C1 segment of cervical spinal cord (tissue), 14 donors: ENCODE measurements at places on chromosomes 1 and 21.

DNA sequence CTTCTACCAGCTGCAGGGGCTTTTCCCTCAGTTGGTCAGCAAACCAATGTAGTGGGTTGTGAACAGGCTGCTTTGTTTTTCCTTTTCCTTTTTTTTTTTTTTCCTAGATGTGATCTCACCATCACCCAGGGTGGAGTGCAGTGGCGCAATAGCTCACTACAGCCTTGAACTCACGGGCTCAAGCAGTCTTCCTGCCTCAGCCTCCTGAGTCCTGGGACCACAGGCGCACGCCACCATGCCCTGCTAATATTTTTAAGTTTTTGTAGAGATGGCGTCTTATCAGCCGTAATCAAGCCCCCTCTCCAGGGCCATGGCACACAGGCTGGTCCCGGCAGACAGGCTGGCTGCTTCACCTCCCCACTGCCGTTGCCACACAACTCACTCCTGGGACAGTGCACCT, 3.4 kb upstream of the TRIM11 start:
- DNase-seq, result no peak

DNA sequence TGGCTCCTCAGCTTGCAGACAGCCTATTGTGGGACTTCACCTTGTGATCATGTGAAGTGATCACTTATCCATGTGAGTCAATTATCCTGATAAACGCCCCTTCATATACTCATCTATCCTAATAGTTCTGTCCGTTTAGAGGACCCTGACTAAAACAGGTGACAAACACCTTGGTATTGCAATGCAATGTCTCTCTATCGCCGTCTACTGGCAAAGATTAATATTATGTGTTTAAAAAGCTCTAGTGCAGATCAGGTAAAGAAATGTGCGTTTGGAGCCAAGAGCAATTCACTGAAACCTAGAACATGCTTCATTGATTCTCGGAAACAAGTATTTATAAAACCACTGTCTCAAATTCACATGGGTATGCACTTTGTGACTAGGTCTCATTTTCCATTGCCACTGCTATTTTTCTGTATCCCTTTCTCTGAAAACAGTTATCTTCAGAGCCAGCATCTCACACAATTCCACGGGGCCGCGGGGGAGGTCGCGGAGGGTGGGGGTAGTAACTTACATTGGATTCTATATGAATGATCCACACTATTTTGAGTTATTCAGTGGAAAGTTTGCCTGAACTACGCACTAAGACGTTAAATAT, 554.6 kb upstream of the NCAM2 start:
- DNase-seq, result no peak

DNA sequence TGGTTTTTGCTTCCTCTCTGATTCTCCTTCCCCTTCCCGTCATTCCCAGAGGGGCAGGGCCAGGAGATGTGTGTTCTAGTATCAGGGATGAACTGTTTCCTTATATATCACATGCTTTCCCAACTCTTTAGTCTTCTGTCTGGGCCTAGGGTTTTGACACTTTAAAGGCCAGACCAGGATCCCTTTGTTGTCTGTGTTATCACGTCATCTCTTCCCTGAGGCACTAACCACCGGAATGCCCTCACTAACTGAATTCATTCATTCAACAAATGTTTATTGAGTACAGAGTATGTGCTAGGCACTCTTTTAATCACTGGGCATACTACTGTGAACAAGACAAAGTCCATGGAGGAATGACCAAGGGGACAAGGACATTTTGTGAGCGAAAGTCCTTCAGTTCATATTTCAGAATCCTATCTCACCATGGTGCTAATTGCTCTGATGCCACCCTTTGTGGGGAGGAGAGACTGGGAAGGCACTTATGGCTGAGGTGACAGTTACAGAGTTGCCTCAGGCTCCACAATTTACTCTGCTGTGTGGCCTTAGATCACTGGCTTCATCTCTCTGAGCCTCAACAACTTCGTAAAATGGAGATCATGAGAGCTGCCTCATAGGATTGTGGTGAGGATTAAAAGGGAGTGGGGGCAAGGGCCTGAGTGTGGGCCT, 12.0 kb upstream of the ZNF362 start:
- no peak for DNase-seq

DNA sequence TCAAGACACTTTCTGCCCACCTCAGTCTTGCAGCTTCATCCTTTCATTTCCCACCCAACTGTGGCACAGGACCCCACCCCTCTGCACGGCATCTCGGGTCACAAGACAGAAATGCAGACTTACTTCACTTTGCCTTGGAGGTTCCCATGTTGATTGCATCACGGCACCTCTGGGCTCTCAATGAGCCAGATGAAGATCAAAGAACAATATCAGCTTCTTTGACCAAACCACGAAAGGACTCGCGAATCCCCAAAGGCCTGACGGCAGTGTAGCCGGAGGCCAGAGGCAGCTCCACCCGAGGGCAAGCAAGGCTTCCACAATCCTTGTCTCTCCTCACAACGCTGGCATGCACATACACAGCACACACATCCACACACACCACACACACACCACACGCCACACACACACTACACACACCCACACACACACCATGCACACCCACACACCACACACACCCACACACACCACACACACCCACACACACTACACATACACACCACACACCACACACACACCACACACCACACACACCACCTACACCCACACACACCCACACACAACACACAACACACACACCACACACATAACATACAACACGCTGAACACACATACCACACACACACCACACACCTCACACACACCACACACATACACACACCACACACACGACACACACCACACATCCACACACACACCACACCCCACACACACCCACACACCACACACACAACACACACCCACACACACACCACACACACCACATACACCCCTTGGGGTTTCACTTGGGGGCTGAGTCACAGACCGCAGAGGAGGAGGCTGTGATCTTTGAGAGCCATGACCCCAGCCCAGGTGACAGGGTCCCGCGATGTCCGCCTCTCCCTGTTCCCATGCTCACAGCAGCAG, 35.8 kb downstream of the UBASH3A start:
- no peak for DNase-seq

GRCh38 chr1:16612332-16613172, 812 bp downstream of the NBPF1 start:
- DNase-seq, result peak; percentile 86

- DNase-seq, result no peak
These were observed 8.7 kb downstream of the KIRREL1 start for GRCh38 chr1:158002022-158002630.

- no peak for DNase-seq
These were observed 161.6 kb upstream of the VAMP3 start for GRCh38 chr1:7609311-7609994.

GRCh38 chr1:210407887-210408252, 79.2 kb downstream of the HHAT start:
- DNase-seq, result no peak

DNA sequence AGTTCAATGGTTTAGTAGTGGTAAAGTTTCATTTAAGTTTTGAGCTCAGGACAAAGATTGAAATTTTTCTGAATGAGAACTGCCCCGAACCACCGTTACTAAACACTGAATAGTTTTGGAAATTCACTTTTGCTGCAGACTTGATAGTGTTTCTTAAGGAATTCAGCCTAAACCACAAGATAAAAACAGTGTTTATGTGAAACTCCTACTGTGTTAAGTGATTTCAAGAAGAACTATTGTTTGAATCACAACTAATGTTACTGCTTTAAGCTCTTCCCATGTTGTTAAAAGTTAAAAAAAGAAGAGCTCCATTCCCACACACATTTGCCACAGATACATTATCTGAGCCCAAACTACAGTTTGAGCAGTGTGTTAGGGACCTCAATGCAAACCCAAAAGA, 159.2 kb downstream of the DYRK1A start:
- DNase-seq, result no peak

- DNase-seq, result no peak
These were observed 345.9 kb downstream of the PDE4B start for GRCh38 chr1:66138613-66139012.

DNA sequence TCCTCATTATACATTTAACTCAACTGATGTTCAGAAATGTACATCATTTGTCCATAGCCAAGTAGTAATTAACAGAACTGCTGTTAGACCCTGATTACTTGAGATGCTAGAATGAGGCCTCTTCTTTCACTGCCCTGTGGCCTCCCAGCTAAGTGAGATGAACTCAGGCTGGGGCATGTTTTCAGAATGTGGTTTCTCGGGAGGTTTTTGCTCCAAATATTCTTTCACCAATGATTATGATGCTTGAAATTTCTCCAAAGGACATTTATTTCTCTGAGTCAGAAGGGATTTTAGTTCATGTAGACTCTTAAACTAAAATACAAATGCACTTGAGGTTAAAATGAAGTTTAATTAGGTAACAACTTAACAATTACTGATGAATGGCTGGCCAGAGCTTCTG, 34.6 kb upstream of the ADAMTS5 start:
- DNase-seq, result no peak

DNA sequence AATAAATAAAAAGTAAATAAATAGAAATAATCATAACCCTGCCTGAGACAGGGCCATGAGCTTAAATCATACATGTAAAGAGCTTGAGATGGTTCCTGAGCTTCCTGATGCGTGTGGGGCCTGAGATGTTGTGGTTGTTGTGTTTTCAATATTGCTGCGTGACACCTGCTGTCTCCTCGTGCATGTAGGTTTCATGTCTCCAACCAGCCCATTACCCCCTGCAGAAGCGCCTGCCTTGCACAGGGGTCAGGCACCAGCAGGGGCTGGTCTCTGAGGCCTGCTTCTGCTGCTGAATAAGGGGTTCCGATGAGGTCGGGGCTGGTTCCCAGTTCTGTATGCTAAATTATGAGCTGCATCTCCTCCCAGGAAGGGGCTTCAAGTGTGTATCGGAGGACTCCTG, 15.9 kb downstream of the UMODL1 start:
- no peak for DNase-seq

GRCh38 chr1:41051022-41051421, 29.5 kb upstream of the SLFNL1 start:
- DNase-seq, result no peak

GRCh38 chr1:55035904-55036303, 3.4 kb upstream of the PCSK9 start:
- no peak for DNase-seq

- DNase-seq, result no peak
These were observed 4.3 kb upstream of the FCRL3 start for GRCh38 chr1:157704878-157705277.

DNA sequence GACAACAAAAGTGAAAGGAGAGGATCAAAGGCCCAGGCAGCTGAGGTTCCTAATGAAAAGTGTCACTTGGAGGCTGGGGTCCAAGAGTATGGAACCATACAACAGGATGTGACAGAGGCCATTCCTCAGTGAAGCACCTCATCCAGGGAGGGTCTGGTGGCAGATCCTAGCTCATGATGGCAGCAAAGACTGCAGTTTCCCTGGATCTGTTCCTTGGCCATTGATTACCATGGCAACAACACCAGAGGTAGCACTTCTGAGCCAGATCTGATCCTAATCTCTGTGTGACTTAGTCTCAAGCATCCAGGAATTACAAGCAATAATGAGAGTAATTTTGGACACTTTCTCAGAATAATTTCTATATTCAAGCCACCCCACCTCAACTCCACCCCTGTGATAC, 12.9 kb downstream of the FAM177B start:
- no peak for DNase-seq

DNA sequence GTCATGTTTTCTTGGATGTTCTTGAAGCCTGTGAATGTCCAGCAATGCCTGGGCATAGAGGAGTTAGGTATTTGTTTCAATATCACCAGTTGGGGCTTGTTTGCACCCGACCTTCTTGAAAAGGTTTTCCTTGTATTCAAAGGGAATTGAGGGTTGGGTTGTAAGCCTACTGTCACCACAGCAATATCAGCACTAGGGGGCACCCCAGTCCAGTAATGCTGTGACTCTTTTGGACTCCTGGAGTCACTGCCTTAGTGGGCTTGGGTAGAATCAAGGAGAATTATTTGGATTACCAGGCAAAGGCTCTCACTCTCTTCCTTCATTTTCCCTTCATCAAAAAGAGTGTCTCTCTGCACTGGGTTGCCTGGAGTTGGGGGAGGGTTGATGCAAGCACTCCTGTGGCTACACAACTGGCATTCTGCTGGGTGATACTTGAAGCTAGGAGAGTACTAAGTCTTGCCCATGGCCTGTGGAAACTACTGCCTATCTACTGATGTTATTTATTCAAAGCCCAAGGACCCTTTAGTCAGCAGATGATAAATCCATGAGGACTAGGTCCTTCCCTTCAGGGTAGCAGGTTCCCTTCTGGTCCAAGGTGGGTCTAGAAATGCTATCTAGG, 34.5 kb downstream of the OR10R2 start:
- no peak for DNase-seq

GRCh38 chr21:37792046-37792445, 124.2 kb downstream of the KCNJ6 start:
- no peak for DNase-seq

- no peak for DNase-seq
These were observed 634.6 kb downstream of the SMYD3 start for GRCh38 chr1:245872475-245872874.

DNA sequence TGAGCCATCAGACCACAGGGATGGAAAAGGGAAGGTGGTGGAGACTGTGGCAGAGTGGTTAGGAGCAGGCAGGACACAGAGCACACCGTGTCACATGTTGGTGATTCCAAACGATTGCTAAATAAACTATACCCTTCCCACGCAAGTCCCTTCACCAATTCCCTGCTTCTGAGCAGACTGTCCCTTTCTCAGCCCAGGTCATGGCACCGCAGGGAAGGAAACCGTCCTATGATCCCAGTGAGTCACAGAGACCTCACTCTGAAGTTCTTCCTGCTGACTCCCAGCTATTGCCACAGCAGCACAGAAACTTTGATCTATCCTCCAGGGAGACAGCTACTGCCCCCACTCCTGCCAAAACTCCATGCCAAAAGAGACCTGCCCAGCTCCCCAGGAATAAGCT, 19.2 kb downstream of the RIMS3 start:
- DNase-seq, result no peak

DNA sequence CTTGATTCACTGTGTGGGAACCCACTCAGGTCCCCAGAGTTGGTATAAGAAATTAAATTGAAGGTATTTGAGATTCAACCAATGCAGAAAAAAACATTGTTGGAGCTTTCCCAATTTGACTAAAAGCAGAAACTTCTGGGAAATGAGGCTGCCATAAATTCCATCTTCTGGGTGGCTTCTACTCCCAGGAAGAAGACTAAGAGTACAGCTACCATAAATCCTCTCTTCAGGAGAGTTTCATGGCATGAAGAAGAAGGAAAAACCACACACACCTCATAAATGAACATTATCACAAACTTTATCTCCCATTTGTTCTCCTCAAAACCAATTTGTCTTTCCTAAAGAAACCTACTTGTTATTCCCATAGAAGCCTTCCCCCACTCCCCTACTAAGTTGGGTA, 283.9 kb downstream of the DPYD start:
- no peak for DNase-seq

DNA sequence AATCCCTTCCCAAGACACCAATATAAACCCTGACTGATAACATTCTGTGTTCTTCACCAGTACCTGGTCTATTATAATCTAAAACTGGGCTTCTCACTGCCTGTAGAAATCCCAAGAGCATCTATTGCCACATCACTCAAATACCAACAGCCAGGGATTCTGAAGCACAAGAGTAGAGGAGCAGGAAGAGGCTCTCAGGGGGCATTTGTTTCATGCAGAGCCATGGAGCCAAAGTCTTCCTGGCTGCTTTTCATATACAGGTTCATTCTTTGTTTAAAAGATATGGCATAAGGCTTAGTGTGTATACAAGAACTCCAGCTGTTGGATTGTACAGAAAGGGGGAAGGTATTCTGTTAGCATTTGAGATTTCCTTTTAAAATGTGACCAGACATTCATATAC, 38.2 kb upstream of the USH2A start:
- no peak for DNase-seq

- DNase-seq, result no peak
These were observed 69.0 kb upstream of the RAVER2 start for GRCh38 chr1:64675718-64676345.
